Astrocyte (in vitro differentiated cells and primary cell): ENCODE measurements at places on chromosomes 13 and 19. TPM values are rescaled to one million over a fixed set of nuclear protein-coding genes. Genes with fewer than 3 reads are reported as not detected.

The MARK4 gene
- total RNA-seq: 60.3 and 61.0 TPM in 2 replicates

The TUBA3C gene
- not detected in 2 replicates for total RNA-seq

The PNMA8C gene
- 0.55 and 0.98 TPM in 2 replicates for total RNA-seq

The CPB2 gene
- total RNA-seq: not detected in 2 replicates

The CCL25 gene
- total RNA-seq: not detected in 2 replicates

The BEST2 gene
- total RNA-seq: not detected in 2 replicates

The MIA gene
- 2.5 TPM in 2 replicates for total RNA-seq

The KIR2DL3 gene
- not detected in 2 replicates for total RNA-seq

The ZNF99 gene
- total RNA-seq: not detected in 2 replicates

The ZBTB32 gene
- total RNA-seq: not detected in 2 replicates

The DCLK1 gene
- 3.2 and 4.9 TPM in 2 replicates for total RNA-seq

The TNNT1 gene
- 7.1 and 8.3 TPM in 2 replicates for total RNA-seq

The ZNF66 gene
- total RNA-seq: 3.9 and 7.5 TPM in 2 replicates

The ZNF177 gene
- 1.2 and 1.7 TPM in 2 replicates for total RNA-seq

The SHISA2 gene
- 5.5 and 6.0 TPM in 2 replicates for total RNA-seq

The DLL3 gene
- 0.84 and 0.89 TPM in 2 replicates for total RNA-seq

The APOE gene
- total RNA-seq: 655 and 663 TPM in 2 replicates

The MLLT1 gene
- 41.6 and 46.0 TPM in 2 replicates for total RNA-seq

The DPF1 gene
- total RNA-seq: 4.0 and 4.5 TPM in 2 replicates

The COL4A2 gene
- total RNA-seq: 1,414 and 1,647 TPM in 2 replicates

The RNF225 gene
- 0.36 and 0.41 TPM in 2 replicates for total RNA-seq

The PLK5 gene
- 0.09 TPM in 1 of 2 replicates, not detected in the other for total RNA-seq

The CBY2 gene
- not detected in 2 replicates for total RNA-seq

The CEACAM8 gene
- total RNA-seq: not detected in 2 replicates

The ACP5 gene
- not detected in 2 replicates for total RNA-seq

The DMKN gene
- 50.7 and 56.9 TPM in 2 replicates for total RNA-seq

The KLK2 gene
- total RNA-seq: not detected in 2 replicates

The SLC25A41 gene
- 0.55 and 0.75 TPM in 2 replicates for total RNA-seq

The SRRM5 gene
- 0.23 TPM in 1 of 2 replicates, not detected in the other for total RNA-seq

The ZNF729 gene
- not detected in 2 replicates for total RNA-seq

The PRODH2 gene
- total RNA-seq: not detected in 2 replicates

The CGB7 gene
- total RNA-seq: 7.1 and 8.8 TPM in 2 replicates

The ATP8B3 gene
- 3.0 and 4.4 TPM in 2 replicates for total RNA-seq

The GPR183 gene
- total RNA-seq: 4.9 and 5.6 TPM in 2 replicates

The KIR2DL4 gene
- total RNA-seq: not detected in 2 replicates

The KIR2DL1 gene
- total RNA-seq: not detected in 2 replicates

The MTUS2 gene
- total RNA-seq: 0.12 and 0.50 TPM in 2 replicates

The RFPL4A gene
- total RNA-seq: 0.43 TPM in 1 of 2 replicates, not detected in the other

The IFNL1 gene
- 0.52 and 1.3 TPM in 2 replicates for total RNA-seq

The PRDX2 gene
- 145 and 166 TPM in 2 replicates for total RNA-seq

The MEIOSIN gene
- not detected in 2 replicates for total RNA-seq

The ZSCAN4 gene
- 0.43 and 1.2 TPM in 2 replicates for total RNA-seq

The ZNF491 gene
- total RNA-seq: not detected in 2 replicates

The ZNF547 gene
- 3.6 and 4.1 TPM in 2 replicates for total RNA-seq

The POU2F2 gene
- 7.7 and 8.3 TPM in 2 replicates for total RNA-seq

The NXNL1 gene
- not detected in 2 replicates for total RNA-seq

The FCER2 gene
- not detected in 2 replicates for total RNA-seq
